Tibial nerve (tissue), 4 donors: ENCODE measurements at places on chromosomes 7 and 10. TPM values are rescaled to one million over a fixed set of nuclear protein-coding genes. Genes with fewer than 3 reads are reported as not detected.

Gene CHAT
- total RNA-seq, result not detected

Gene CACNB2
- total RNA-seq, result 3.3 TPM

Gene TMEM270
- not detected for total RNA-seq

Gene HTR5A
- not detected for total RNA-seq

Gene FASTK
- total RNA-seq, result 69.9 TPM

Gene FAM13C
- total RNA-seq, result 11.1 TPM

Gene DGKI
- total RNA-seq, result 1.5 TPM

Gene PKD2L1
- total RNA-seq, result 0.42 TPM

Gene OPALIN
- not detected for total RNA-seq

Gene TMEM229A
- not detected for total RNA-seq

Gene TAS2R5
- total RNA-seq, result 4.8 TPM

Gene SLC26A3
- total RNA-seq, result not detected

Gene CAMK1D
- 14.0 TPM for total RNA-seq

Gene SUN3
- total RNA-seq, result not detected
